ENCODE measurements at places on chromosomes 4 and X.

- no peak for DNase-seq
Observed at GRCh38 chrX:14411326-14411725, 118.0 kb upstream of the GLRA2 start.

GRCh38 chr4:43766648-43767047 is 682.0 kb downstream of the KCTD8 start:
- no peak for DNase-seq

- no peak for DNase-seq
Observed at GRCh38 chr4:181957088-181957487, 286.1 kb upstream of the TENM3 start.

DNA sequence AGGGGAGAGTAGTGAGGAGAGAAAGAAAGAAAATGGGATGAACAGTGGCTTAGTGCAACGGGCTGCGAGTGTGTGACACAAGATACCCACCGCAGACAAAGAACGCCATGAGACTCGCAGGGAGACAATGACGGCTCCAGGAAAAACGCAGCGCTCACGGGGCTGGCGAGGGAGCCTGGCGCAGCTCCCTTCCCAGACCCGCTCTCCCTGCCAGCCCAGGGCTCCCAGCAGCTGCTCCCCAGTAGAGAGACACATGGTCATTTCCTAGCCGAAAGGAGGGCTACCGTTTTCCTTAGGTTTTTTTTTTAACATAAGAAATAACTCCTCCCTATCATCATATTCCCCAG is 149.5 kb downstream of the MAML3 start:
- no peak for DNase-seq
